ENCODE measurements at places on chromosomes 2 and 18. TPM values are rescaled to one million over a fixed set of nuclear protein-coding genes. Genes with fewer than 3 reads are reported as not detected.

Gene LTBP1
- total RNA-seq = 41.7 TPM

Gene SLC40A1
- 1.6 TPM for total RNA-seq

Gene UGT1A3
- total RNA-seq = 0.13 TPM

Gene TNFRSF11A
- 7.8 TPM for total RNA-seq

Gene CRYGC
- not detected for total RNA-seq

Gene ESPNL
- total RNA-seq = 0.12 TPM

Gene MGAT4A
- 3.1 TPM for total RNA-seq

Gene MYO7B
- total RNA-seq = 0.16 TPM

Gene SEPTIN10
- total RNA-seq = 43.1 TPM

Gene COL3A1
- 0.20 TPM for total RNA-seq

Gene SLC4A3
- 3.2 TPM for total RNA-seq

Gene UGT1A5
- 0.13 TPM for total RNA-seq

Gene C2orf80
- not detected for total RNA-seq

Gene TMEM247
- total RNA-seq = not detected

Gene TNS1
- 17.5 TPM for total RNA-seq

Gene ITGB1BP1
- 157 TPM for total RNA-seq

Gene MARCHF4
- total RNA-seq = 25.5 TPM

Gene LRATD1
- 0.10 TPM for total RNA-seq

Gene RAPGEF4
- total RNA-seq = 0.24 TPM

Gene ACMSD
- not detected for total RNA-seq

Gene IL1F10
- not detected for total RNA-seq

Gene LRRTM4
- total RNA-seq = not detected

Gene MAPK4
- 0.28 TPM for total RNA-seq

Gene PIEZO2
- total RNA-seq = 0.70 TPM

Gene ARHGEF4
- total RNA-seq = 9.3 TPM

Gene IMPA2
- total RNA-seq = 93.6 TPM

Gene GULP1
- 43.4 TPM for total RNA-seq

Gene PCARE
- not detected for total RNA-seq

Gene LYPD6B
- 0.10 TPM for total RNA-seq

Gene HOXD1
- 0.17 TPM for total RNA-seq

Gene AOX1
- 5.7 TPM for total RNA-seq

Gene SLC35F5
- total RNA-seq = 50.2 TPM

Gene SYT4
- total RNA-seq = not detected

Gene FAM98A
- total RNA-seq = 66.6 TPM

Gene CD8B
- not detected for total RNA-seq

Gene PDK1
- 2.2 TPM for total RNA-seq

Gene ATG9A
- 47.5 TPM for total RNA-seq

Gene RBM43
- total RNA-seq = 3.3 TPM

Gene NBAS
- total RNA-seq = 15.3 TPM

Gene FRZB
- 0.08 TPM for total RNA-seq

Gene SS18
- total RNA-seq = 48.9 TPM

Gene UGT1A4
- total RNA-seq = 0.07 TPM

Gene RAX
- not detected for total RNA-seq

Measured in A549 treated with Hydrocortisone at 1 μM for 4 hours (cell line).